H54 (cell line): ENCODE measurements at places on chromosomes 6 and 20.

GRCh38 chr6:162331911-162332310, 395.7 kb downstream of the PRKN start:
- no peak for DNase-seq

DNA sequence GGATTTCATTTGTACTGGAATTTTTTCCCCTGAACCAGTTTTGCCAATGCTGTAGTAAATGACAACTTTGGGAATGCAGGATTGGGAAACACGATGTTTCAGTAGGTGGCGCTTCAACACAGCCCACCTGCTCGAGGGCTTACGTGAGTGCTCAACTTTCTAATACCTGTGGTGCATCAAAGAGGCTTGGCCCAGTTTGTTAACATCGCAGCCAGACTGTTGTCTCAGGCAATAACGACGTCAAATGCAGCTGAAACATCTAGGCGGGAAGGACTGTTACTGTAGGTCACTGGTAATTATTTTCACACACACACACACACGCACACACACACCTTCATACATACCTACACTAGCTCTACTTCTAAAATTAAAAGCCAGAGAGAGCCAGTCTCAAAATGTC, 815.5 kb upstream of the SLC35B3 start:
- DNase-seq = no peak

- DNase-seq = no peak
These were observed 41.6 kb downstream of the NFATC2 start for GRCh38 chr20:51500936-51501335.

- no peak for DNase-seq
These were observed 3.5 kb upstream of the RAET1L start for GRCh38 chr6:150028799-150029198.

DNA sequence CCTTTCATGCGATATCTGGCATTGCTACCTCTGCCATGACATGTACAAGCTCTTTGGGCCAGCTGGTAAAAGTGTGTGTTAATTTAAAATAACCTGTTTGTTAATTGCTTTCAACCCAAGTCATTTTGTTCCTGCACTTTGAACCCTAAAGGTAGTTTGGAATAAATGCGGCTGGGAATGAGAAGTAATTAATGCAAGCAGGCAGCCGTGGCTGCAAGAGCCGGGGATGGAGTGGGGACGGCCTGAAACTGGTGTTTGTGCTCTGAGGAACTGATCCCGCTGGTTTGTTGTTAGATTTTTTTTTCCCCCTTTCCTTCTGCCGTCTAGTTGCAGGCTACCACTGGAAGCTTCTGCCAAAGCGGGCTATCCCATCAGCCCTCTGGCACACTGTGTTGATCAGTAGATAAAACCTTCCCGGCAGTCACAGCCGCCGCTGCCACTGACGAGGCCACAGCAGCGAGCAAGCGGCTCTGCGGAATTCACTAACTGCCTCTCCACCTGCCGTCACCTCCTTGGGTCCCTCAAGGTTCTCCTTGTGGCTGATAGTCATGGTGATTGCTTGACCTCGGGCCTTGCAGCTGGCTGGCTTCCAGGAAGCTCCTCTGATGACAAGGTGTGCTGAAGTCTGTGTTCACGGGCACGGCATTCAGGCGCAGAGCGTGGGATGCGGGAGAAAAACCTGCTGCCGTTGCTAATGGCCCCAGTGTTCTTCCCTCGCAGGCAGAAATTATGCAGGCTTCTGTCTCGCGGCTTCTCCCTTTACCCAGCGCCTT, 315.9 kb downstream of the TFAP2A start:
- no peak for DNase-seq

DNA sequence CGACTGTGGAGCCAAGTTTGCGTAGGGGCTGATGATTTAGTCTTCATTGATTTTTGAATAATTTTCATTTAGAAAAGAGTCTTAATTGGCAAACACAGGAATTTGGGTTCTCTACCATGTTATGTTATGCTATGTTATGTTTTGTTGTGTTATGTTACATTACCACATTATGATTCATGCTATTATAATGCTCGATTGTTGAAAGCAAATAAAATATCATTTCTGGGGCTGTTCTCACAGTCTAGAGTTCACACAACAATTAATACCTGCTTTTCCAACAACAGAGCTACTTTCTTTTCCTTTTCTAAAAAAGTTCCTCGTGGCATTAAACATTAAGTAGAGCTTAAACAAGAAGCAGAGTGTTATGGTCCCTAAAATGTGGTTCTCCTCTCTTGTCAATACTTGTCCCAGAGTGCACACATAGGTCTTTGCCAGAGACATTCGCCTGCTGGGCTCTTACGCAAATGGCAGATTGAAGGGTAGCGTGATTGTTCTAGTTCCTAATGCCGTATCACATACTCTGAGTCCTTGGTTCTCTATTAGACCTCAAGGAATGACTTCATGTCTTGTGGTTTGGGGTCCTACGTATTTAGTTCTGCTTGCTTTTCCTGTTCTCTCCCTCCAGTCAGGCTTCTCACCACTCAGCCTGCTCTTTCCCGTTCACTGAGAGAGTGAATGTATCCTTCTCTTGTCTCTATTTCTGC, 370.3 kb downstream of the CD109 start:
- no peak for DNase-seq

DNA sequence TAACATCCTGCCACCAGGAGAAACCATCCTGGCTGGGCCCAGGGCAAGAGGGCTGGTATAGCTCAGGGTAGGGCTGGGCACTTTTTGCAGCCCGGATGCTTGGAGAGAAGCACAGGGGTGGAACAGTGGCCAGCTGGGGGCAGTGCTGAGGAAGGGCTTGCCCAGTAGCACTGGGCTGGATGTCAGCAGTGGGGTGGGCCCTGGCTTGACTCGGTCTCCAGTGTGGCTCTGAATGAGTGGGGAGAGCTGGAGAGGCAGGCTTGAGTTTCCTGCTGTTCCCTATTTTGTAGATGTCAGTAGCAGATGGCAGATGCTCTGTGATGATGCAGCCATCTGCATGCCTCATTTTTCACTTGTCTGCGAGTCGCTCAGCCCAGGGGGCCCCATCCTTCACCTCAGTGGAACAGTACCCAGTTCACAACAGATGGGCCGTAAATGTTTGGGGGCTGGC, 56.3 kb upstream of the TULP1 start:
- no peak for DNase-seq

- DNase-seq = peak; percentile 38
These were observed 39.8 kb downstream of the SRSF3 start for GRCh38 chr6:36633915-36634314.

DNA sequence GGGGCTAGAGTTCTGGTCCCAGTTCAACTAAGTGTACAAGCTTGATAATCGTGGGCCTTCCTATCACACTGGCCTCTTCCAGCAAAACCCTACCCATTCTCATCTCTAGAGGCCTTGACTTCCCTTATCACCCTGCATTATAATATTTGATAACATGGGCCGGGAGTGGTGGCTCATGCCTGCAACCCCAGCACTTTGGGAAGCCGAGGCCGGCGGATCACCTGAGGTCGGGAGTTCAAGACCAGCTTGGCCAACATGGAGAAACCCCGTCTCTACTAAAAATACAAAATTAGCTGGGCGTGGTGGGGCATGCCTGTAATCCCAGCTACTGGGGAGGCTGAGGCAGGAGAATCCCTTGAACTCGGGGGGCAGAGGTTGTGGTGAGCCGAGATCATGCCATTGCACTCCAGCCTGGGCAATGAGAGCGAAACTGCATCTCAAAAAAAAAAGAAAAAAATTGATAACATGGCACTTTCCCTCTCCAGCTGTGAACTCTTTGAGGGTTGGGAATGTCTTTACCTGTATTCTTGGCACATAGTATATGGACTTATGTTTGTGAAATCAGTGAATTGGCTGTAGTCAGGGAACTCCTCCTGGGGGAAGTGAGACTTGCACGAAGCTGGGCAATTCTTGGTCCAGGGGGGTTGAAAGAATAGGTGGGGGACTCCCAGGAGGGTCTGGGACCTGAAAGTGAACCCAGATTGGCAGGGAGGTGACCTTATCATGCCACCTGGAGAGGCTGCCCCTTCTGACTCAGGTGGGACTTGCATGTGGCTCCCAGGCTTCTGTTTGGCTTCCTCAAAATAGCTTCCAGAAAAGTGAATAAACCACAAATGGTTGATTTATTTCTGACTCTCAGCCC, 915 bp upstream of the C6orf47 start:
- no peak for DNase-seq

DNA sequence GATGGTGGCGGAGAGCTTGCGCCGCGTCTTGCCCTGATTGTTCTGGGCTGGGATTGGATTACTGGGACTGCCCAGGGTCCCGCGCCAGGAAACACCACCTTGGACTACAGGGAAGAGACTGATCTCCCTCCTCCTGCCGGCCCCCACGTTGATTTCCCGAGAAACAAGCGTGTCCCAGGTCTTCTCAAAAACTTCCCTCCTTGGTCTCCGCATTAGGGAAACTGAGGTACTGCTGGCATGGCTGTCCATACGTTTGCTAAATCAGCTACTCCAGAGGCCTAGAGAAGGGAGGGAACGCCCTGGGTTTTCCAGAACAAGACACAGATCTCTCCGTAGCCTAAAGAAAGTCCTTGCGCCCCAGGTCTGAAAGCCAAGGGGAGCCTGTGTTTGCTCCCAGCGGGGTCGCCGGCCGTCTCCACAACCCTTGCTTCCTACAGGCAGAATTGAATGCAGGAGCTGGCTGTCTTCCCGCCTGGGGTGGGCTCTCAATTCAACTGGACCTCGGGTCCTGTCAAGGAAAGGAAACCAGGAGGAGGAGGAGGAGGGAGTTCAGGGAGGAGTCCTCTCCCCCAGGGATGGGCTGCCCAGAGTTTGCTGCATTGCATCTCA, 29.2 kb downstream of the TFAP2A start:
- DNase-seq = no peak

- DNase-seq = peak; percentile 13
These were observed 643.8 kb upstream of the AGPAT4 start for GRCh38 chr6:161917645-161918044.

DNA sequence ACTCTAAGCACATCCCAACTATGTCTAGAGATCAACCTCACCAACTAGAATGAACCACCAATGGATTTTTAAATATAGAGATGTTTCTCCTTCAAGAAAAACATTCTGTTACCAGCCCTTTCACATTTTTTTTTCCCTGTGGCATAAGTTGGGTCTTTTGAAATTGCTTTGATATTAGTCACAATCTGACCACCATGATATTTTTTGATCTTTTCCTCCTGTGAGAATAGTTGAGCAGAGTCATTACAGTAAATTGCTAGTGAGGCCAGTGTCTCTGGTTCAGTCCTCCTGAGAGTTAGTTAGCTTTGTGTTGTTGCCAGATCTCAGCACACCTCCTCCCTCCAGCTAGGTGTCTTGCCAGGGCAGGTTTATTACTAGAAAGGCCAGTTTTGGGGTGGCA, 79.7 kb upstream of the MYLIP start:
- DNase-seq = no peak

DNA sequence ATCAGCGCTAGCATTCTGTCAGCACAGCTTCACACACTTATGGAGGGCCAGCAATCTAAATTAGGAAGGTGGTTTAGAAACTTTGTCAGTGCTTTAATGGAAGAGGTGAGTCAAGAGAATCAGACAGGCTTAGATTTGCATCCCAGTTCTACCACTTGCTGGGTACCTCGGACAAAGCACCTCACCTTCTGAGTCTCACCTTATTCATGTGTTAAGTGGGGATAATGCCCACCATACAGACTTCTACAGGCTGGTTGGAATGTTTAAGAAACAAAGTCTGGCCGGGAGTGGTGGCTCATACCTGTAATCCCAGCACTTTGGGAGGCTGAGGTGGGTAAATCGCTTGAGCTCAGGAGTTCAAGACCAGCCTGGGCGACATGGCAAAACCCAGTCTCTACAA, 12.2 kb upstream of the STK35 start:
- DNase-seq = no peak

DNA sequence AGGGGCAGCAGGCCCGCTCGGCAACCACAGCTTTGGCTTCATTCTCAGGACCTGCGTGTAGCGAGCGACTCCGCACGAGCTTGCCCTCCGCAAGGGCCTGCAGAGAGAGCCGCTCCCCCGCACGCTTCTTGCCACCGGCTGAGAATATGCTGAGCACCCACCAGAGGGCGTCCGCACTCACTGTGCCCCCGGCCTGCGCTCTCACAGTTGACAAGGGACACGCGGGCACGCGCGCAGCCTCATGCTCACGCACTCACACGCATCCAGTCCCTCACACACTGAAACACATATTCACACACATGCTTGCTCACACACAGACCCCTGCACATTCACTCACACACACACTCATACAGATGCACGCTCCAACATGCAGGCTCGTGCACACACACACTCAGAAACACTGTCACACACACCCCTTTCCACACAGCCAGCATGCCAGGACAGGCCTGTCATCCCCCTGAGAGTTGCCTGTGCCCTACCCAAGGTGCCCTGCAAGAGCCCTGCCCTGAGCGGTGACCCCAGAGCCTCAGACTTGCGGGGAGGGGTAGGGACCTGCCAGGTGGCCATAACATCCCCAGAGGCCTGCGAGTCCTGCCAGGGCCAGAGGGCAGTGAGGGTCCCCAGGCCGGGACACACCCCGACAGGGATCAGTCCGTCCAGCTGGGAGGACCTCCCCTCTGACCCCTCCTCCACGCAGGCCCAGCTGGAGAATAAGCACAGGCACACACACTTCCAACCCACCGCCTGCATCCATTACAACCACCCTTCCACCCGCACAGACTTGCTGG, 174.1 kb downstream of the BMP7 start:
- peak; percentile 62 for DNase-seq

- DNase-seq = no peak
These were observed 5.0 kb downstream of the BCL2L1 start for GRCh38 chr20:31717478-31718201.

DNA sequence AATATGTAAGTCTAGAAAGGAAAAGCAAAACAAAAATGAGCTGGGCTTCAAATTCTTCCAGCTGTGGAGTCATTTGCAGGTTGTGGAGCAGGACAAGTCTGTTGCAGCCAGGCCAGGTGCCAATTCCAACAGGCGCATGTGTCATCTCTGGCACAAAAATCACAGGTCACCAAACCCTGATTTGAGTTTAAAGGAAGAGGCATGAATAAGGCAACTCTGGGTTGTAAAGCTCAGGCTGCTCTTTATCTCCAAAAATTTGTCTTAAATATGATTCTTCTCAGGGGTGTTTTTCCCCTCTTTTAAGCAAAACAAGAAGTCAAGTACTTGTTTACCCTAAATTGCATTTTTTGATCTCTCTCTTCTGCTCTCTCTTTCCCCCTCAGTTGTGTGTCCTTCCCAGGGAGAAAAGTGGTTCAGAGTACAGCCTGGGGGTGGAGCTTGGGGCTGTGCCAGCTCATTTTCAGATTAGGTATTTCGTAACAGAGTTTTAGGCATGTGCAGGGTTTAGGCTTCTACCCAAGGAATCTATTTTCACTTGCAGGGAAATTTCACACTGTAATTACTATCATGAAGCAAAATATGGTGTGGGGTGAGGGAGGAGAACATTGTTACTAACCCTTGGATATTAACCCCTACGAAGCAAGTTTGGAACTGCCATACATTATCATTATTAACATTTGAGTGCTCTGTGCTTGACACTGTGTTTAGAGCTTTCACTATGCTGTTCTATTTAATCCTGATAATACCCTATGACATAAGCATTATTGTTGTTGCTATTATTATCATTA, 8.3 kb upstream of the NCOA3 start:
- DNase-seq = no peak
